ENCODE measurements at places on chromosomes 2 and 18. TPM values are rescaled to one million over a fixed set of nuclear protein-coding genes. Genes with fewer than 3 reads are reported as not detected.

Gene MAT2A
- 277 TPM for total RNA-seq

Gene SLC16A14
- 3.3 TPM for total RNA-seq

Gene SPDYA
- total RNA-seq: 1.7 TPM

Gene NRP2
- 80.8 TPM for total RNA-seq

Gene GALNT5
- 0.19 TPM for total RNA-seq

Gene KLHL30
- total RNA-seq: 9.6 TPM

Gene TWIST2
- 23.0 TPM for total RNA-seq

All from posterior vena cava (tissue), 2 donors.